ENCODE measurements at places on chromosomes 2 and 18. TPM values are rescaled to one million over a fixed set of nuclear protein-coding genes. Genes with fewer than 3 reads are reported as not detected.

The UGT1A8 gene
- not detected for total RNA-seq

DNA sequence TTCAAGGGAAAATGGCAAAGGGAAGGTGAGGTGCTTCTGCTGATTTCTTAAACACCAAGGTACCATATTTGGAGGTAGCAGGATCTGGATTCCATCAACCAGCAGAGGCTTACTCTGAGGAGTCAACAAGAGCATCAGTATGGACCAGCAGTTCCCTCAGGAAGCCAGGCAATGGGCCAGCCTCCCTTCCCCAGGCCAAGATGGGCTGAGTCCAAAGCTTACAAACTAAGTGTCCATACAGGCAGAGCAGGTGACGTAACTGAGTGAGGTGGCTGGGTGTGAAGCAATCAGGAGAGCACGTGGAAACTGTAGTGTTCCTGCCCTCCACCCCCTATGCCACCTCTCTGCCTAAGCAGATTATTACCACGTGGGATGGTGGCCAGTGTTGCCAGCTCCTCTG is 134.2 kb upstream of the HNRNPA3 start:
- no peak for DNase-seq

The TOGARAM2 gene
- total RNA-seq: 0.19 TPM

- DNase-seq: no peak
Observed at GRCh38 chr2:159476329-159476728, 140.0 kb downstream of the BAZ2B start.

- peak; percentile 52 for DNase-seq
Observed at GRCh38 chr18:48749768-48750167, 201.0 kb downstream of the SMAD7 start.

- DNase-seq: no peak
Observed at GRCh38 chr2:25684577-25685473, 11.4 kb upstream of the DTNB start.

- DNase-seq: no peak
Observed at GRCh38 chr2:119012345-119013301, 70.6 kb downstream of the MARCO start.

The OSBPL6 gene
- 5.3 TPM for total RNA-seq

DNA sequence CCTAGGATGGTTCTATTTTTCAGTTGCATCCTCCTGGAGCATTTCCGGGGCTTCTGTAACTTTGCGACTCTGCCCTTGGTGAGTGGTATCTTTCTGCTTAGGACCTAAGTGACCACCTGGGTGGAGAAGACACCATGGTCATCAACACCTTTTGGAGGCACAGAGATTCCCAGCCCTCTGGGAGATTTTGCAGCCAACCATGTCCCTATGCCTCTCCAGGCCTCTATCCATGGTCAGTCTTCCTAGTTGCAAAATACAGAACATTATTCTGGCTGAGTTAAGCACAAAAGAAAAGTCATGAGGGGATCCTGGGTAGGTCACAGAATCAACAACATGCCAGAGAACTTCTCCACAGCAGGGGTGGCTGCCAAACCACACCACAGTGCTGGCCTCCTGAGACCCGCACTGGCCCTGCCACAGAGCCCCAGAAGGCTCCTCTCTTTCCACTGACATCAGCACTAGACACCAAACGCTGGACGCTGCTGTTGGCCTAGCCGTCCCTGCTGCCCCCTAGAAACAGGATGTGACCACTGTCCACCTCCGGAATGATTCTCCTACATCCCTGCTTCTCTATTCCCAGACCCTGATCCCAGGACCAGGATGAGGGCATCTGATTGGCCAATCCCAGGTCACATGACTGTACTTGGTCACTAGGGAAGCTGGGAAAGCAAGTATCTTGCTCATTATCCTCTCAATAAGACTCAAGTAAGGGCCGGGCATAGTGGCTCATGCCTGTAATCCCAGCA is 47.7 kb downstream of the SMAD7 start:
- DNase-seq: peak; percentile 28

The MYO5B gene
- 0.70 TPM for total RNA-seq

The TDRD15 gene
- not detected for total RNA-seq

The AQP12A gene
- total RNA-seq: not detected

DNA sequence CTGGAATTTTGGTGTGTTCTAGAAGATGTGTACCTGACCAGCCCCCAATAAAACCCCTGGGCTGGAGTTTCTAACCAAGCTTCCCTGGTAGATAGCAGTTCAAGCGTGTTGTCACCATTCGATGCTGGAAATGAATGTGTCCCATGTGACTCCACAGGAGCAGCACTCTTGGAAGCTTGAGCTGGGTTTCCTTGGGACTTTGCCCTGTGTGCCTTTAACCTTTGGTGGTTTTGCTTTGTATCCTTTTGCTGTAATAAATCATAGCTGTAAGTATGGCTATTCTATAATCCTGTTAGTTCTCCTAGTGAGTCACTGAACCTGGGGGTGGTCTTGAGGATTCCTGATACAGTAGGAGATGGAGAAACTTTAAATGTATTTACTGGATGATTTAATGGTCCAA is 65.2 kb downstream of the KLHL14 start:
- DNase-seq: no peak

The GBX2 gene
- total RNA-seq: 1.1 TPM

- no peak for DNase-seq
Observed at GRCh38 chr18:27040796-27041195, 144.3 kb downstream of the CHST9 start.

The PAIP2B gene
- total RNA-seq: 1.9 TPM

The SLC4A5 gene
- not detected for total RNA-seq

The STON1 gene
- 8.1 TPM for total RNA-seq

- DNase-seq: no peak
Observed at GRCh38 chr2:103615611-103616105, 853.8 kb downstream of the TMEM182 start.

- DNase-seq: no peak
Observed at GRCh38 chr2:205759257-205759656, 77.0 kb downstream of the NRP2 start.

DNA sequence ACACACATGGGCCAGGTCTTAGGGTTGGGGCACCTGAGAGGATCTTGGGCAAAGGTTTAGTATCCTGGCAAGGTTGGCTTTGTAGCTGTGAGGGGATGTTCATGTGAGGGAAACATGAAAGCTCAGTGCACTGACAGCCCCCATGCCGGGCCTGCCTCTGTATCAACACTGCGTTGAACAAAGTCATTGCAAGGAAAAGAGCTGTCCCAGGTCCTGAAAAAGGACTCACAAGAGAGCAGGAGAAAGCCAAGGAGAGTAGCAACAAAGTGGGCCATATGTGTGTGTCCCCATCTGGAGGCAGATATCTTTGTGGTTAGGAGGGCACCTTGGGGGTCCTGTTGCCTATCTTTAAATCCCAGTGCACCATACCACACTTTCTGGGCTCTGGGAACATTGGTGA is 237.8 kb upstream of the THSD7B start:
- DNase-seq: peak; percentile 10

The PLEKHA3 gene
- total RNA-seq: 8.3 TPM

DNA sequence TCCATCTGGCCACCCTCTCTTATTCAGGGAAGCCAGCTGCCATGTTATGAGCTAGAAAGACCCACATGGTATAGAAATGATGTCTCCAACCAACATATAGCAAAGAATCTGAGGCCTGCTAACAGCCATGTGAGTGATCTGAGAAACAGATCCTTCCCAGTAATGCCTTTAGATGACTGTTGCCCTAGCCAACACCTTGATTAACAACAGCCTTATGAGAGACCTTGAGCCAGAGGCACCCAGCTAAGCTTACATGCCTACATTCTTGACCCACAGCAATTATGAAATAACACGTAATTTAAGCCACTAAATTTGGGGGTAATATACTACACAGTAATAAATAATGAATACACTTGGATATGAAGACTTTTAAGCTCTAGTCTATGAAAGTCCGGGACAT is 13.0 kb downstream of the KANSL1L start:
- no peak for DNase-seq

The KHK gene
- total RNA-seq: 4.8 TPM

GRCh38 chr2:219511547-219512325 is 2.5 kb upstream of the ASIC4 start:
- DNase-seq: no peak

- DNase-seq: no peak
Observed at GRCh38 chr2:133600266-133600928, 32.1 kb upstream of the NCKAP5 start.

The INHA gene
- not detected for total RNA-seq

DNA sequence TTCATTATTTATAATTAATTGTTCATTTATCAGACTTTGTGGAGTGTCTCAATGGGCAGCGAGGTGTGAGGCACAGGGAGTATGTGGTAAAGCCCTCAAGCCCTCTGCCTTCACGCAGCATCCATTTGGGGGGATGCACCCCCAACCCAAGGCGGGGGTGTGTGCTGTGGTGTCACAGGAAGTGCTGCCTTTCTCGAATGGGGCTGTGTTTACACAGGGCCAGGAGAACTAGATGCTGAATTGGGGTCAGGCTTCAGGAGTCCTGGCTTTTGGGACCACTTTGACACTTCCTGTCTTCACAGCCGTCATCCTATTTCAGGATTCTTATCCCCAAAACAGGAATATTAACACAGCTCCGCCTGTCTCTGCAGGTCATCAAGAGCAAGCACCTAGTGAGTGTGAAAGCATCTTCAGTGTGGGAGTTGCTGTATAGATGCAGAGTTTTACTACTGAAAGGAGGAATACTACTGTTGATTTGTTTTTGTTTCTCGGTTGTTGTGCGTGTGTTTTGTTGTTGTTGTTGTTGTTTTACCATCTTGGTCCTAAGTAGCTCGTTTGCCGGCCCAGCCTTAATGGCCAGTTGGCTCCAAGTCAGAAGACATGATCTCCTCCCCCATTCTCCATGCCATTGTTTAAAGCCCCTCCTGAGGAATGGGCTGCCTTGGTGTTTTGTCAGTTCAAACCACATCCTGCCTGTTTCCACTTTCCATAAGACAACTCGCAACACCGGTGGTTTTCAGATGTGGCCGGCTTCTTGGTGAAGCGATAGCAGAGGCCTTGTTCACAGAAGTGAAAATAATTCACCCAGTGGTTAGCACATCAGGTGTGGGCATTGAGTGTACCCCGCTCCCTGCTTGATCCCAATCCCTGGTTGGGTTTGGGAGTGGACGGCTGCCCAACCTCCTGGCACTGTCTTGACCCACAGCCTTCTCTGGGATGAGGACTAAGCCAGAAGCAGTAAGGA is 221.3 kb downstream of the BCL2 start:
- no peak for DNase-seq

GRCh38 chr2:186256540-186256939 is 229.5 kb upstream of the ZC3H15 start:
- DNase-seq: peak; percentile 51

DNA sequence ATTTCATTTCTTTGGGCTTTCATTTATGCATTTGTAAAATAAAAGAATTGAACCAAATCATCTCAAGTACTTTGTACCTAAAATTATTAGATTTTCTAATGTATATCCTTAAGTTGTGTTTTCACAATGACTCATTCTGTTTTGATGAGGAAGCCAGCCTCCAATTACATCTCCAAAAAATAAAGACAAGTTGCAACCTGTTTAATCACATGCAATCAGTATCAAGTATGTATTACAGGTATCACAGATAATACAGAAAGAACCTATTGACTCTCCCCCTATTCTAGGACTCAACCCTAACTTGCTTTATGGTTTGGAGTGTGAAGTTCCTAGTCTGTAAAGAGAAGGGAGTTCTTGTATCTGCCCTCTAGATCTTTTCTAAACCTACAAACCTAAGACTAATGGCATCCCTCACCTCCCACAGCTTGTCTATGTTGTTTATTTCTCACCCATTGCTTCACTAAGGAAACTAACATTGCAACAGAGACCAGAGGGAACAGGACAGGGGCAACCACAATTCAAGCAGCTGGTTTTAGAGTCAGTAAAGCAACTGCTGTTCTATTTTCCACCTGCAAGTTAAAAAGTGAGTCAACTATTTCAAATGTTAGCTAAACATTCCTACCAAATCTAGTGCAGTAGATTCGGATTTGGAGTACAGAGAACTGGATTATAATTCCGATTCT is 141.1 kb upstream of the ETAA1 start:
- no peak for DNase-seq

The CHRNA1 gene
- total RNA-seq: 0.51 TPM

The RAPH1 gene
- total RNA-seq: 67.8 TPM

- peak; percentile 39 for DNase-seq
Observed at GRCh38 chr18:22136395-22136794, 33.0 kb upstream of the GATA6 start.

The C2orf76 gene
- 12.6 TPM for total RNA-seq

- DNase-seq: peak; percentile 10
Observed at GRCh38 chr2:29212009-29212408, 96.8 kb downstream of the CLIP4 start.

GRCh38 chr2:72367530-72368225 is 220.0 kb upstream of the CYP26B1 start:
- DNase-seq: peak; percentile 27

DNA sequence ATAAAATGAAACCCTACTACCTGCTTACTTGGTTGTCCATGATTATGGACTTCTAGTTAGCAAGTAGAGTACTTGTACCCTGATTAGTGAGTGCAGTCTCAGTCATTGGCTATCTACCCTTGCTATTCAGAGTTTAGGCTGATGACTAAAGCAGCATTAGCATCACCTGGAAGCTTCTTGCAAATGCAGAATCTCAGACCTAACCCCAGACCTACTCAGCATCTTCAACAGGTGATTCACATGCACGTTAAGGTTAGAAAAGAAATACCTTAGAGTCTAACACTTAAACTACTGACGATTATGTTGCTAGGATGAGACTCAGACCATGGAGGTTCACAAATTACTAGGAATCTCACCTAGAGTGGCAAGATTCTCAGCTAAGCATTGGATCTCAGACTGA is 399.9 kb upstream of the FANCL start:
- DNase-seq: no peak

- no peak for DNase-seq
Observed at GRCh38 chr2:73386894-73387636, 1.4 kb downstream of the ALMS1 start.

The BOLL gene
- total RNA-seq: not detected

The SIX3 gene
- not detected for total RNA-seq

The RTP5 gene
- not detected for total RNA-seq

DNA sequence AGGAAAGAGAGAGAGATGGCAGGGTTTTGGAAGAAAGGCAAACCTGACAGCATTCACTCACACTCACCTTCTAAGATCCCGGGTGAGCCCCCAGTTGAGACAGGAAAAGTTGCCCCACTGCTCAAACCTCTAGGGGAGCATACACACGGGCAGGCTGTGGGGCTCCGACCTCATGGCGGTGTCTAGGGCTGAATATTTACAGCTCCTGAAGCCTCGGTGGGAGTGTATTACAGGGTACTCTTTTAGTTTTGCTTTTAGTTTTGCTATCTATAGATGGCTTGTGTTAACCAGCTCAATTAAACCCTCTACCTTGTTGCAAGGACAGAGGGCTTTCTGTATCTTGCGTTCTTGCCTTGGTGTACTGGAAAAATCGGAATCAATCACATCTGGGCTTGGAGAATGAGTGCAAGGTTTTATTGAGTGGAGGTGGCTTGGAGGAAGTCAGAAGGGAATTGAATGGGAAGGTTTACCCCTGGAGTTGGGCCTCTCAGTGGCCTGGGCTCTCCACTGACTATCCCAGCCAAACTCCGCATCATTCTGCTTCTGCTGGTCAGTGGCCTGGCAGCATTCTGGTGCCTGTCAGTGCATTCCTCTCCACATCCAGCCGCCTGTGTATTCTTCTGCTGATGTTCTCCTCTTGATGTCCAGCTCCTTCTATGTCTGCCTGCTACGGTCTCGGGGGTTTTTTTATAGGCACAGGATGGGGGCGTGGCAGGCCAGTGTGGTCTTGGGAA is 10.1 kb upstream of the IFIH1 start:
- no peak for DNase-seq

All from dermis blood vessel endothelial cell (primary cell).